SIG-M5 (cell line): ENCODE measurements at places on chromosomes 4 and X.
A peak's percentile ranks its signal among the peaks of the same experiment; 100 is the strongest.

GRCh38 chr4:107856901-107857300 lies 32.2 kb downstream of the SGMS2 start:
- DNase-seq: no peak

- no peak for DNase-seq
These were observed 139.1 kb downstream of the COL4A6 start for GRCh38 chrX:108299101-108299591.

GRCh38 chr4:125464146-125464545 lies 149.4 kb downstream of the FAT4 start:
- no peak for DNase-seq

DNA sequence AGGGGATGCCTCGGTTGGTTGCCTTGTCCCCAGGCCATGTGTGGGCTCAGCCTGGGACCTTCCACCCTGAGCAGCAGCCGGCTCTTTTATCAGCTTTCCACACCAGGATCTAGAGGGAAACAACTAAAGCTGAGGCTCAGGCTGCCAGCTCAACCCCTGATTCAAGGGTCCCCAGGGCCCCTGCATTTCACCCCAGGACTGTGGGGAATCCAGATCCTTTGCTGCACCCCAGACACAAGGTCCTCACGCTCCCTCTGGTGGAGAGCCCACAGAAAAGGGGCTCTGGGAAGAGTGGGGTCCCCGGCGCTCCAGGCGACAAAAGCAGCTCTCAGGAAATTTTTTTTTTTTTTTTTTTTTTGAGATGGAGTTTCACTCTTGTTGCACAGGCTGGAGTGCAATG lies 64.3 kb downstream of the ZFYVE28 start:
- DNase-seq: no peak

DNA sequence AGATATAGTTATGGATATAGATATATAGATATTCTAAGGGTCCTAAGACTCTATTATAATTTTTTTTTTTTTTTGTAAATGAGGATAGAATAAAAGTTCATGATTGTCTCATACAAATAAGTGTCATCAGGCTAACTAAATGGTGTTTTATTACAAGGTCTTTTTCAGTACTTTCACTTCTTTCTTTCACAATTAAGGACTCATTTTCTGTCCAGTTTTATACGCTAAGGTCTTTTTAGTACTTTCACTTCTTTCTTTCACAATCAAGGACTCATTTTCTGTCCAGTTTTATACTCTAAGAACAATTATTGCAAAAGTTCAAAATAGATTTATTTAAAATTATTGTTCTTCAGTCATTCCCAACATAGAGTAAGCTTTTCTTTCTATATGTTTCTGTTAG lies 32.7 kb downstream of the RUFY3 start:
- DNase-seq: peak; percentile 36

- DNase-seq: no peak
These were observed 336.8 kb upstream of the PPARGC1A start for GRCh38 chr4:24226667-24227066.

DNA sequence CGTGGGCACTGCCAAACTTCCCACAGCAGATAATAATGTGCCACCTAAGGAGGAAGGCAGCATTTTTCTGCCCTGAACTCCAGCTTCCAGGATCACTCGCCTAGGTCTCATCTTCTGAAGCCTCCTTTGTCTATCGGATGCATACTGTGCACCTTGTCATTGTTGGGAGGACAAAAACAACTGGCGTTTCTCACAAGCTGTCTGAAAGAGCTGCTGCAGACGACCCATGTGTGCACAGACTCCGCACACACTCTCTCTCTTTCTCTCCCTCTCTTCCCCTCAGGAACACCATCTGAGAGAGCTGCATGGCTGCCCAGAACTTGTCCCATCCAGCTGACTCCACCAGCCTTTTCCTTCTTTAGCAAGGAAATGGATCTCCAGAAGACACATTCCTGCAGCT lies 83.0 kb downstream of the MAML3 start:
- DNase-seq: no peak

DNA sequence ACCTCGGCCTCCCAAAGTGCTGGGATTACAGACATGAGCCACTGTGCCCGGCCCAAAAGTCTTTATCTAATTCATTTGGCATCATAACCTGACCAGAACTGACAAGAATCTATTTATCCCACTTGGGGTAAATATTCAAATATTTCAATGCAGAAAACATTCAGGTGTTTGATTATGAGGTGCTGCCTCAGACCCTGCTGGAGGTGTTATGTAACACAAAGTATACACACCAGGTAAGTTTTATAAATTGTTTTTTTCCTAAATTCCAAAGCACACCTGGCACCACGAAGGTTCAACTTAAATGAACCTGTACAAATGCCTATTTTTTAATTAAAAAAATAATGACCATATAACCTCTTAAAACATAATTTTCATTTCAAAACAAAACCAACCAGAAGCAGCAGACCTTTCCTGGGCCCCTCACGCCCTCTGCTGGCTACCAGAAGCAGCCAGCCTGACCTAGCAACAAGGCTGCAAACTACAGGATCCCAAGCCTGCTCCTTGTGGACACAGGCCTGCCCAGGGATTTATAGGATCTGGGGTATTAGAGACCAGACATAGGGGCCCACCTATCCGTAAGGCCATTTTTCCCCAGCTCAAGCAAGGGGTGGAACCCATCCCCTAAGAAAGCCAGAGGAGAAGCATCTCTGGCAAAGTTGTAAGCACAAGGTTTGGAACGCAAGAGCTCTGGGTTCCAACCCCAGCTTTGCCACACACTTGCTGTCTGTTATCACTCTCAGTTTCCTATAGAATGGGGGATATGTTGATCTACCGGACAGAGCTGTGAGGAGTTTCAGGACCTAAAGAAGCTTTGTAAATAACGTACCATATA lies 11.7 kb downstream of the OTUD5 start:
- no peak for DNase-seq

DNA sequence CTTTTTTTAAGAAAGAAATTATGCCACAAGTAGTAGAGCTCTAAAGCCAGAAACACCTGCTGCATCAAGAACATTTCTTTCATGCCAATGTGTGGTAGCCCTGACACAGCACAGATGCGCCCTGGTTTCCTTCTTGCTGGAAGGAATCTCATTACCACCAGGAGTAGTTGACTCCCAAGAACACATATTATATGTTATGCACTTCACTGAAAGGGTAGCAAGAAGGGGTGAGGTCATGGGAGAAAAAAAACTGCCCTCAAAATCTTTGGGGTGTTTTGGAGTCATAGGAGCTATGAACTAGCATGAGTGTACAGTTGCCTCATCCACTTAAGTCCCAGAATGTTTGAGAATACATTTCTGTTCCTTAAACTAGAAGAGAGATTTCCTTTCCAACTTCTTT lies 185.8 kb upstream of the C1QTNF7 start:
- no peak for DNase-seq

GRCh38 chr4:181670506-181670905 lies 572.7 kb upstream of the TENM3 start:
- no peak for DNase-seq

GRCh38 chr4:118346495-118346894 lies 6.3 kb downstream of the PRSS12 start:
- DNase-seq: no peak

GRCh38 chr4:111546881-111547280 lies 598.4 kb upstream of the FAM241A start:
- no peak for DNase-seq

DNA sequence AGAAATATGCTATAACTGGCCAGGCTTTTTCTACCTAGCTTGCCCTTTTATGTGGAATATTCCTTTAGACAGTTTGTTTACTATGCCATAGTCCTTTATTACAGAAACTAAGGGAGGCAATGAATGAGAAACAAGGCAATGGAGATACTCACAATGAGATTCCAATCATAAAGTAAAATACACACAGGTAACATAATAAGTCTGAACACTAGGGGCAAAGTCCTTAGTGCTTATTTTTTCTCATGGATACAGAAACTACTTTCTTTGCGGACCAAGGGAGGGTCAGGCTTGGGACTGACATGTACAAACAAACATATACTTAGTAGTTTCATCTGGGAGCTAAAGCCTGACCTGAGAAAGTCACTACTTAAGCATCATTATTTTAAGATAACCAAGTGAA lies 16.0 kb upstream of the UGT8 start:
- DNase-seq: no peak

GRCh38 chr4:138835832-138836533 lies 179.6 kb upstream of the NOCT start:
- no peak for DNase-seq

GRCh38 chr4:74055096-74055495 lies 16.6 kb upstream of the CXCL3 start:
- no peak for DNase-seq

DNA sequence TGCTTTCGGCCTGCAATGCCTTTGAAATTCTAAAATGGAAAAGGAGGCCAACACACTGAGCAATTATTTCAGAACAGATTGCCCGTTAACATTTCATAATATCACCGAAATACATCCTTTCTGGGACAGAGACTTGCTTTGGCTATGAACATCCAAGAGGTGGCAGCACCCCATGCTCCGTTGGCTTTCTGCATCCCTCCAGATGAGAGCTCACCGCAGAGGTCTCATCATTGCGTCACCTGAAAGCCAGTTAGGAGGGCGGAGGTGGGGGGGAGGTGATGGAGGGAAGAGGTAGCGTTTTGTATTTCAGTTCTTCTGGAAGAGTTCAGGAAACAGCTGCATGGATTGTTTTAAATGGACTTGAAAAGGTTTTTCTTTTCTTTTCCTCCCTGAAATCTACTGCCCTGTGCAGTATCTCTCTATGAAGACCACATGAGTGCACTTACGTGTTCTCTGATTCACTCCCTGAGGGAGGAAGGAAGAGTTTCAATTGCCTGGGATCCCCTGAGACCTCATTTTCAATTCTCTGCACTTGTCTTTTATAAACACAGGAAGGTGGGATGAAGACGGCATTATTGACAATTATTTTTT lies 166.8 kb upstream of the PGRMC2 start:
- peak; percentile 73 for DNase-seq

DNA sequence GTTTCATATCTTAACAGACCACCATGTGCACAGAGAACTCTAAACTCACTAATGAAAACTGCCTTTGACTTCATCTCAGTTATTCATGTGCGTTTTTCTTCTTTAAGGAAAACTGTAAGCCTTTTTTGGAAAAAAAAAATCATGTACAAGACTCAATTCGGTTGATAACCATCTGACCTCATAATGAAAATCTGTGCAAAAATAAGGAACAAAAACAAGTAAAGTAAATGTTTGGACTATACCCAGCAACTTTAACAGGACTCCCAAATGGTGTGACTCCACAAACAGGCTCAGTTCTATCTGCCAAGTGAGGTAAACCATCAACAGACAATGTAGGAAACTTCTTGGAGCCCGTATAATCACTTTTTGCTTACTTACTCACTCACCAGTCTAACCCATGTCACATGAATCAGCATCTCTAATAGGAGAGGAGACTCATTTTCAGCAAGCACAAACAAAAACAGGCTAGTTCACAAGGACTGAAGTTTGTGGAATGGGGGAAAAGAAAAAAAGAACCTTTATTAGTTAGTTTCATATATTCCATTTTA lies 9.3 kb downstream of the APOO start:
- DNase-seq: no peak

GRCh38 chrX:153600032-153600373 lies 1.1 kb upstream of the CCNQ start:
- DNase-seq: no peak
